ENCODE measurements at places on chromosomes 12 and 14. TPM values are rescaled to one million over a fixed set of nuclear protein-coding genes. Genes with fewer than 3 reads are reported as not detected.

The TRIAP1 gene
- 10.7 TPM for total RNA-seq

The TEX52 gene
- total RNA-seq, result not detected

The ANG gene
- total RNA-seq, result 30.6 TPM

The LHX5 gene
- total RNA-seq, result not detected

The STYK1 gene
- total RNA-seq, result not detected

The KLRG1 gene
- 1.5 TPM for total RNA-seq

The C12orf50 gene
- total RNA-seq, result not detected

The ADAM21 gene
- total RNA-seq, result 0.26 TPM

The GALNT16 gene
- total RNA-seq, result 12.5 TPM

The IAPP gene
- total RNA-seq, result not detected

The RTL1 gene
- total RNA-seq, result not detected

The SOAT2 gene
- total RNA-seq, result not detected

The SCFD1 gene
- total RNA-seq, result 33.8 TPM

The CRACR2A gene
- 1.1 TPM for total RNA-seq

The DPF3 gene
- 2.5 TPM for total RNA-seq

The MEG3 gene
- total RNA-seq, result 25.0 TPM

The PLXNC1 gene
- 4.0 TPM for total RNA-seq

The STON2 gene
- 8.9 TPM for total RNA-seq

The TAS2R46 gene
- not detected for total RNA-seq

The LRCOL1 gene
- total RNA-seq, result not detected

The KLHL33 gene
- 0.92 TPM for total RNA-seq

The LIN52 gene
- total RNA-seq, result 13.5 TPM

All from esophagus muscularis mucosa (tissue), 4 donors.